ENCODE measurements at places on chromosomes 1 and 21. TPM values are rescaled to one million over a fixed set of nuclear protein-coding genes. Genes with fewer than 3 reads are reported as not detected.
A peak's percentile ranks its signal among the peaks of the same experiment; 100 is the strongest.

GRCh38 chr21:15222707-15223106 is 157.9 kb upstream of the NRIP1 start:
- H3K4me3 ChIP-seq = no peak overlapping the region
- no peak overlapping the region for H3K27ac ChIP-seq
- H3K36me3 ChIP-seq = no peaks in the 10 kb centered on the region
- DNase-seq = no peak
- peaks cover 13% of the 10 kb centered on the region for H3K4me1 ChIP-seq
- H3K27me3 ChIP-seq = no peaks in the 10 kb centered on the region

- no peaks in the 10 kb centered on the region for H3K27me3 ChIP-seq
- no peaks in the 10 kb centered on the region for H3K4me1 ChIP-seq
- no peak overlapping the region for H3K27ac ChIP-seq
- no peak for DNase-seq
- H3K4me3 ChIP-seq = no peak overlapping the region
Observed at GRCh38 chr1:72221811-72222210, 60.5 kb downstream of the NEGR1 start.

DNA sequence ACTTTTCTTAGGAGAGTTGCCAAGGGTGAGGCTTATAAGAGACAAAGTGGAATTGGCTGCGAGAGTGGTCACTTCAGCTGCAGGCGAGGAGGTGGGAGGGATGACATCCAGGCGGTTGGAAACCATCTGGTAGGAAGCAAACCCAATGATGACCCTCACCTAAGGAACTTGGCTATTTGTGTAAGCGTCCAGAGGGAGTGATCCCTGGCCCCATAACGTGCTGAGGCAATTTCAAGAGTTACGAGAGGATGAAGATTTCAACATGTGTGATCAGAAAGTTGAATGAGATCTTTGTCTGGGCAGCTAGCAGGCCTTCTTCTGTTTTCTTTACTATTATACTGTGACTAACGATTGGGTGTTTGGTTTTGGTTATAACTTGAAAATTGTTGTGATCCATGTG is 102.7 kb upstream of the VANGL1 start:
- no peak overlapping the region for H3K4me3 ChIP-seq
- H3K27me3 ChIP-seq = no peaks in the 10 kb centered on the region
- no peaks in the 10 kb centered on the region for H3K36me3 ChIP-seq
- H3K4me1 ChIP-seq = no peaks in the 10 kb centered on the region
- H3K27ac ChIP-seq = peak overlapping the region; percentile 37

GRCh38 chr1:206050655-206051235 is 2.2 kb upstream of the RHEX start:
- H3K4me1 ChIP-seq = no peaks in the 10 kb centered on the region
- DNase-seq = no peak
- no peaks in the 10 kb centered on the region for H3K36me3 ChIP-seq
- no peaks in the 10 kb centered on the region for H3K27me3 ChIP-seq

DNA sequence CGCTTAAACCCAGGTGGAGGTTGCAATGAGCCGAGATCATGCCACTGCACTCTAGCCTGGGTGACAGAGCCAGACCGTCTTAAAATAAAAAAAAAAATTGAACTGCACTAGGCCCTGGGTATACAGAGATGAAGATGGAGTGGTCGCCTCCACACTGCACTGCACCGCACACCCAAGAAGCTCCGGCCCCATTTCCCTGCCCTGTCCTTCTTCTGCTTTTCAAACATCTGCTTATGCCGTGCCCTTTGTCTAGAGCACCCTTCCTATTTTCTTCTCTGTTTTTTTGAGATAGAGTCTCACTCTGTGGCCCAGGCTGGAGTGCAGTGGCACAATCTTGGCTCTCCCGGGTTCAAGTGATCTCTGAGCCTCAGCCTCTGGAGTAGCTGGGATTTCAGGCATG is 17.4 kb downstream of the IQGAP3 start:
- DNase-seq = no peak
- no peaks in the 10 kb centered on the region for H3K27me3 ChIP-seq
- peaks cover 28% of the 10 kb centered on the region for H3K4me1 ChIP-seq
- no peak overlapping the region for H3K4me3 ChIP-seq
- no peak overlapping the region for H3K27ac ChIP-seq

Gene CD164L2
- total RNA-seq = not detected

Gene GBP4
- 6.0 TPM for total RNA-seq

All from heart left ventricle (tissue), 16 donors.